ENCODE measurements at places on chromosomes 2 and 18.

GRCh38 chr2:168490015-168490874 lies 34.2 kb downstream of the CERS6 start:
- no peak overlapping the region for H3K27ac ChIP-seq
- H3K36me3 ChIP-seq = no peaks in the 10 kb centered on the region
- no peak for DNase-seq
- H3K4me1 ChIP-seq = peaks cover 21% of the 10 kb centered on the region
- H3K4me3 ChIP-seq = no peak overlapping the region
- H3K27me3 ChIP-seq = no peaks in the 10 kb centered on the region

DNA sequence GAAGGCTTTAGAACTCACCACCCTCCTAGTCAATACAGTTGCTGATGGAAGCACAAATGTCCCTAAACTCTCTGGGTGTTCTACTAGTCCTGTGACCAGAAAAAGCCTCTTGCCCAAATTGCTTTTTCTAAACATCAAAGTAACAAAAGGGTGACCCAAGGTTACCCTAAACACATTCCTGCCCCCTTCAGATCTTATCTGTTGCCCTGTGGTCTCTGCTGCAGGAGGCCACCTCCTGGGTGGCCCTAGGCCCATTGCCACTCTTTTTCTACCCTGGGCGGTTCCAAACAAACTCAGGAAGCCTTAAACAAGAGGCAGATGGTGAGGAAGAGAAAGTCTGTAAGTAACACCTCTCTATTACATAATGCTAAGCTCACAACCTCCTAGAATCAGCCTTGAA lies 3.3 kb downstream of the RNF152 start:
- DNase-seq = no peak
- H3K4me1 ChIP-seq = peaks cover 33% of the 10 kb centered on the region
- peaks cover 10% of the 10 kb centered on the region for H3K36me3 ChIP-seq
- H3K27ac ChIP-seq = no peak overlapping the region
- H3K27me3 ChIP-seq = no peaks in the 10 kb centered on the region

- no peak for DNase-seq
- H3K27ac ChIP-seq = no peak overlapping the region
- no peak overlapping the region for H3K4me3 ChIP-seq
- H3K36me3 ChIP-seq = no peaks in the 10 kb centered on the region
- no peaks in the 10 kb centered on the region for H3K4me1 ChIP-seq
Observed at GRCh38 chr2:226308986-226309385, 490.6 kb downstream of the IRS1 start.

DNA sequence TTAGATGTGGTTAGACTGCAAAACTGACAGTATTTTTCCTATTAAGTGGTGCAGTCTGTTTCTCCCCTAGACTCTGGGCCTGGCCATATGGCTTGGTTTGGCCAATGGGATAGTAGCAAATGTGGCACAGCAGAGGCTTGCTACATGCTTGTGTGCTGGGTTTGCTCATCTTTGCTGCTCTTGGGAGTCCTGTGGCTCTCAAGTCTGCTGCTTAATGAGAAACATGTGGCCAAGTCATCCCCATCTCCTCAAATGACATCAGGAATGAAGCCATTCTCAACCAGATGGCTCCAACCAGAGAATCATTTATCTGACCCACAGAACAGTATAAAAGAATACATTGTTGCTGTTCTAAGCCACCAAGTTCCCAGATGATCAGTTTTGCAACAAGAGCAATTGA lies 57.1 kb upstream of the PAX3 start:
- DNase-seq = no peak
- H3K27me3 ChIP-seq = no peaks in the 10 kb centered on the region
- H3K4me3 ChIP-seq = no peak overlapping the region

DNA sequence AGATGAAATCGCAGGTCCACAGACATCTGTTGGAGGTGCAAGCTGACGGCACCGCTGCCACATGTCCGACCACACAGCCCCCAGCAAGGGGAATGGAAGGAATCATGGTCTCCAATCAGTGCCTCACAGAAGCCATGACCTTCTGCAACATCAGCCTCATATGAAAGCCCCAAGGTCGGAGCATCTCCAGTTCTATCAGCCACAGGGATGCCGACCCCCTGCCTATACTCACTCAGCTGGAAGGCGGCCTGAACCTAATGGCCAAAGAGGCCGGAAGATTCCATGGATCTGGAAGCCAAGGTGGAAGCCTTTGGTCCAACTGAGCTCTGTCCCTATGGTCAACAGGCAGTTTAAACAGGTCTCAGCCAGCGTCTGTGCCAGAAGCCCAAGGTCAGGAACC lies 278.8 kb downstream of the TNS1 start:
- H3K27me3 ChIP-seq = no peaks in the 10 kb centered on the region
- H3K4me1 ChIP-seq = peaks cover 1% of the 10 kb centered on the region
- no peak for DNase-seq
- no peak overlapping the region for H3K4me3 ChIP-seq
- no peaks in the 10 kb centered on the region for H3K36me3 ChIP-seq

DNA sequence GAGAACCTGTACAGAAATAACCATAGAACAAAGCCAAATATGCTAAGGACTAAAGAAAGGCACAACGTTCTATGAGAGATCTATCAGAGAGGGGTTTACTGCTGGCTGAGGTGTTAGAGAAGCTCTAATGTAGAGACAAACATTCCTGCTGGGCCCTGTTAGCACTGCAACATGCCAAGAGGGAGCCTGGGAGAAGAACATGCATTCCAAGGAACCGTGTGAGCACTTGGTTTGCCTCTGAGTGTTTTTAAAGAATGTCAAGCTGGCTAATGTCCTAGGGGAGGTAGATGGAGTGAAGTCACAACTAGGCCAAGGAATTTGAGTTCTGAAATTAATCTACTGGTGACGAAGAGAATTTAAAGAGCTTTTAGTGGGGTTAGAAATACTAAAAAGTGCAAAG lies 384.3 kb upstream of the LYPD1 start:
- no peaks in the 10 kb centered on the region for H3K36me3 ChIP-seq
- no peak overlapping the region for H3K27ac ChIP-seq
- no peaks in the 10 kb centered on the region for H3K27me3 ChIP-seq
- H3K4me1 ChIP-seq = no peaks in the 10 kb centered on the region
- no peak overlapping the region for H3K4me3 ChIP-seq
- no peak for DNase-seq

DNA sequence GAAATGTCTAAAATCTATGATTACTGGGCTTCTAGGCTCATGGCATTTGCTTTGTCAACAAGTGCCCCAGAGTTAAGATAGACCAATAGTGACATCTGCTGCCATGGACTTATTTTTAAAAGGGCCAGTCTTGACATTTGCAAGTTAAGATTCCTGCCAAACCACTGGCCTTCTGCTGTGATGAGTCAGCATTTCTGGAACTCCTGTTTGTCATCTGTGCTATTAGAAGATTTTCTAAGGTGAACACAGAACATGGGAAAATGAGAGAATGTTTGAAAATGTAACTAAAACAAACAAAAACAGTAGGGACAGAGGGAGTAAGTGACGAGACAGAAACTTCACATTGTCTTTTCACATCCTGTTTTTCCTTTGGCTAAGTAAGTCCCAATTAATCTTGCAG lies 93.7 kb upstream of the WDR75 start:
- H3K4me3 ChIP-seq = no peak overlapping the region
- H3K4me1 ChIP-seq = peaks cover 4% of the 10 kb centered on the region

DNA sequence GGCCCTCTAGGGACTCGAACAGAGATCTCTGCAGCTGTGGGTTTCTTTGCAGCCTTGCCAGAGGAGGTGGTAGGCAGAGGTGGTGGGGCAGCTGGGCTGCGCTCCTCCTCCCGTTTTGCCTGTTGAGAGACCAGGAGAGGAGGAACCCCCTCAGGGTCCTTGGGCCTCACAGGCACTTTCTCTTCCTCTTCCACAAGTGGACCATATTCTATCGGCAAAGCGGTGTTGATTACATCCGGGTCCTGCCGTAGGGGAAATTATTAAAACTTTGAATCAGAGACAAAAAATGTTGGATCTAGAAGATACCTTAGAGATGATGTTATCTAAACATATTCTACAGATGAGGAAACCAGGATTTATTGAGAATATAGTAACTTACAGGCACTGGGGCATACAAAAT lies 78.5 kb downstream of the CLIP4 start:
- no peak overlapping the region for H3K4me3 ChIP-seq
- no peaks in the 10 kb centered on the region for H3K27me3 ChIP-seq
- no peak overlapping the region for H3K27ac ChIP-seq
- DNase-seq = no peak
- H3K36me3 ChIP-seq = peaks cover 7% of the 10 kb centered on the region

DNA sequence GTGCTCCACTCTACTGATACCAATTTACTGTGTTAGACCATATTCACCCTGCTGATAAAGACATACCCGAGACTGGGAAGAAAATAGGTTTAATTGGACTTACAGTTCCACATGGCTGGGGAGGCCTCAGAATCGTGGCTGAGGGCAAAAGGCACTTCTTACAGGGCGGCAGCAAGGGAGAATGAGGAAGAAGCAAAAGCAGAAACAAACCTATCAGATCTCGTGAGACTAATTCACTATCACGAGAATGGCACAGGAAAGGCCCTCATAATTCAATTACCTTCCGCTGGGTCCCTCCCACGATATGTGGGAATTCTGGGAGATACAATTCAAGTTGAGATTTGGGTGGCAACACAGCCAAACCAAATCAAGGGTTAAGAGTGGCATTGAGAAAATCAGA lies 65.2 kb downstream of the LDLRAD4 start:
- H3K27ac ChIP-seq = no peak overlapping the region
- no peaks in the 10 kb centered on the region for H3K27me3 ChIP-seq
- no peak overlapping the region for H3K4me3 ChIP-seq
- no peak for DNase-seq
- H3K4me1 ChIP-seq = no peaks in the 10 kb centered on the region
- no peaks in the 10 kb centered on the region for H3K36me3 ChIP-seq

DNA sequence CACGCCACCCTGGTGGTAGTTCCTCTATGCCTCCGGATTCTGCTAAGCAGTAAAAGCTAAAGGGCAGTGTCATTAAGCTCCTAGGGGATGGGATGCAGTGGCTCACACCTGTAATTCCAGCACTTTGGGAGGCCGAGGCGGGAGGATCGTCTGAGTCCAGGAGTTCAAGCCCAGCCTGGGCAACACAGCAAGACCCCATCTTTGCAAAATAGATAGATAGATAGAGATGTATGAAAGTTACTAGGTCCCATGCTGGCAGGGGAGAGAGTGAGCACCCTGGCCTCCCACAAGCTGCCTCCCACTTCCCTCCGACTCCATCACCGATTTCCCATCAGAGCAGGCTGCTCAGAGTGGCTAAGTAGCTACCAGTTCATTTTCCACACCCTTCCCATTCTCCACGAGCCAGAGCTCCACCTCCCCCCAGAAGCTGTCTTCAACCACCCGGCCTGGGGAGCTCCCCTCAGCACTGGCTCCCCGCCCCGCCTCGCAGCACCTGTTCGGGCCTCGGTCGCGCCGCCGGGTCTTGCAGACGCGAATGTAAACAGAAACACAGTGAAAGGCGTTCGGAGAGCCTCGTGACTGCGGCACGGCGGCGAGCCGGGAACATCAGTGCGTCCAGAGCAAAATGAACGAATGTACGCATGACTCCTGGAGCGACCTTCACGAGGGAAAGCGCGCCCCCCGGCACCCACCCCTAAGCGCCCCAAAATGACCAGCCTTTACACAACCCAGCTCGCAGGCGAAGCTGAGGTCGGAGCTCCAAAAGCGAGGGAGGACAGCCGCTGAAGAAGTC lies 598 bp upstream of the CEP68 start:
- DNase-seq = peak; percentile 88
- no peaks in the 10 kb centered on the region for H3K27me3 ChIP-seq
- H3K27ac ChIP-seq = peak overlapping the region; percentile 85

DNA sequence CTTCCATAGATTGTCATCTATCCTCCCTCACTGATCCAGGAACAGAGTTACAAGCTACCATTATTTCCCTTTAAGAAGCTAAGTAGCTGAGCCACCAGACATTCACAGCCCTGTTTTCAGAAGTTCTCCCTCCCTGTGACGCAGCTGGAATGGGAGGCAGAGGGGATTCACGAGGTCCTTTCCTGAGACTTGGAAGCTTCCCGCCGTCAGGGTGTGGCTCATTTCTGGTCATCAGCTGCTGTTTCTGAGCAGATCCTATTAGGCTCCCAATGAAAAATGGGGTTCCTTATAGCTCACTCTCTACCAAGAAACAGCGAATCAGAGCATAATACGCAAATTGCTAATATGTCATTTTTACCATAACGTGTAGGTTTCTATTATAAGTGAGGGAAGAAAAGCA lies 559.3 kb upstream of the ID2 start:
- no peaks in the 10 kb centered on the region for H3K27me3 ChIP-seq
- DNase-seq = no peak
- H3K4me1 ChIP-seq = peaks cover 2% of the 10 kb centered on the region
- no peak overlapping the region for H3K27ac ChIP-seq
- no peaks in the 10 kb centered on the region for H3K36me3 ChIP-seq
- no peak overlapping the region for H3K4me3 ChIP-seq

DNA sequence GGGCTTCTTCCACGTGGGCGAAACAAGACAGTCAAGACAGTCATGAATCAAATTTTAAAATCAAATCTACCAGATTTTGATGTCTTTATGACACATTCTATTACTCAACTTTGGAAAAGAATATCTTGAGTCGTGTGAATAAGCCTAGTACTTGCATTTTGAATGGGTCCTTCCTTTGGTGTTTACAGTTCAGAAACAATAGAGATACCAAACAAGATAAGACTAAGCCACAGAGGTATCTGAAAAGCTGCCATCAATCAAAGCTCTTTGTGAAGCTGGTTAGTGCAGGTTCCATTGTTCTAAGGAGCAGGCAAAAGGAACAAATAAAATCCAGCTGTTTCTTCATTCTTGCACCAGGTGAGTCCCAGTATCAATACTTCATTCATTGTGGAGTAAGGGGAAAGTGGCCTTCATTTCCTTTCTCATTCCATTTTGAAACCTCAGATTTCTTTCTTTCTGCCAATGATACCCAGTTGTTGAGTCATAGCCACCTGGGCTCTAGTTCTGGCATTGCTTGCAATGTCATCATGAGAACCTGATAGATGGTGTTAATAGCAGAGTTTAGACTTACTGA lies 151.7 kb upstream of the L3MBTL4 start:
- no peak overlapping the region for H3K4me3 ChIP-seq
- H3K27me3 ChIP-seq = no peaks in the 10 kb centered on the region

GRCh38 chr2:85541262-85541661 lies 2.3 kb downstream of the MAT2A start:
- no peaks in the 10 kb centered on the region for H3K27me3 ChIP-seq
- H3K4me3 ChIP-seq = peak overlapping the region; percentile 79
- peaks cover 71% of the 10 kb centered on the region for H3K4me1 ChIP-seq
- H3K27ac ChIP-seq = peak overlapping the region; percentile 98
- no peak for DNase-seq
- peaks cover 45% of the 10 kb centered on the region for H3K36me3 ChIP-seq

- no peak overlapping the region for H3K27ac ChIP-seq
- no peak for DNase-seq
- H3K27me3 ChIP-seq = no peaks in the 10 kb centered on the region
- H3K4me1 ChIP-seq = no peaks in the 10 kb centered on the region
- no peak overlapping the region for H3K4me3 ChIP-seq
- no peaks in the 10 kb centered on the region for H3K36me3 ChIP-seq
Observed at GRCh38 chr2:214076527-214076926, 334.3 kb upstream of the VWC2L start.

Data from suprapubic skin (tissue), 4 donors.